ENCODE measurements at places on chromosomes 5 and 9.

- peak; percentile 53 for DNase-seq
These were observed 38.9 kb downstream of the CDH6 start for GRCh38 chr5:31232273-31232888.

DNA sequence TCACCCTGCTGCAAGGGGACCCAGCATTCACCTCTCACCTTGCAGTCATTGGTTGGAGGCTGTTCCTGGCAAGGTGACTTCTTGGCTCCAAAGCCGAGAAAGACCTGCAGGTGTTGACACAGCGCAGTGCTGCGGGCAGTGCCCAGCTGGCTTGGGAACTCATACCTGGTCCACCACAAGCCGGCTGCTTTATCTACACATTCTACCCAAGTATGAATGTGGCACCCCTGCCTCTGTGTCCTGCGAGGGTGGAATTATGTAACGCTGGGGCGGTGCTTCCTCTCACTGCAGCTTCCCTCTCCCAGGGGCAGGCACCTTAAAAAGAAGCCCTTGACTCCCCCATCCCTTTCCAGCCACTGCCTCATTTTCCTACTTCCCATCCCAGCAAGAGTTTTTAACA, 2.5 kb upstream of the ZMYND19 start:
- DNase-seq: no peak

GRCh38 chr5:61362796-61363368, 30.8 kb downstream of the ZSWIM6 start:
- DNase-seq: no peak

DNA sequence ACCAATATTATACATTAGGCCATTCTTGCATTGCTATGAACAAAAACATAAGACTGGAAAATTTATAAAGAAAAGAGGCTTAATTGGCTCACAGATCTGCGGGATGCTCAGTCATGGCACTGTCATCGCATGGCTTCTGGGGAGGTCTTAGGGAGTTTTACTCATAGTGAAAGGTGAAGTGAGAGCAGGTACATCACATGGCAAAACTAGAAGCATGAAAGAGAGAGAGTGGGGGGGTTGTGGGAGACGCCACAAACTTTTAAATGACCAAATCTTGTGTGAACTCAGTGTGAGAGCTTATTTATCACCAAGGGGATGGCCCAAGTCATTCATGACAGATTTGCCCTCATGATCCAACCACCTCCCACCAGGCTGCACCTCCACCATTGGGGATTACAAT, 398.3 kb upstream of the EDIL3 start:
- no peak for DNase-seq

GRCh38 chr5:58760222-58760621, 177.3 kb downstream of the RAB3C start:
- peak; percentile 30 for DNase-seq

DNA sequence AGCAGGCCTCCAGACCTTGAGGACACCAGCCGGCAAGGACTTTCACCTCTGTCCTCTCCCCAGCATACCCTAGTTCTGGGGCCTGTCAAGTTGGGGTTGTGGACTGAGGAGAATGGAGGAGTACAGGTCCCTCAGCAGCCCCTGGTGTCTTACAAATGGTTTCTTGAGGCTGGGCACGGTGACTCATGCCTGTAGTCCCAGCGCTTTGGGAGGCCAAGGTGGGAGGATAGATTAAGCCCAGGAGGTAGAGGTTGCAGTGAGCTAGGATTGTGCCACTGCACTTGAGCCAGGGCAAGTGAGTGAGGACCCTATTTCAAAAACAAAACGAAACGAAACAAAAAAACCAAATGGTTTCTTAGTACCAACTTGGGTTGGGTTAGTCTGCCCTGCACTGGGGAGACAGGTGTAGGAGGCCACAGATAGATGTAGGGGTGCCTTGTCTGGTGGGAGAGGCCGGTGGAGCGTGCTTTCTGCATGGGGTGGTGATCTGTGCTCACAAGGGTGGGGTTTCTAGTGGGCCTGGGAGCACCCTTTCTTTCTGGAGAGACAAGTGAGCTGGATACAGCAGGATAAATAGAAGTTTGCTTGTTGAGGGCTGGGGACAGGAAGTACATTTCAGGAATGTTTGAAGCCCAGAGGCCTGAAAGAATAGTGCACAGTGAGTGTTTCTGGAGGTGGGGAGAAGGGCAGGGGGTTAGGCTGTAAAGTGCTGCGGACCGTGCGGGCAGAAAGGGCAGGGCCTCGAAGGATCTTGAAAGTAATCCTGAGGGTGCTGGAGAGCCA, 37.7 kb upstream of the PSD2 start:
- no peak for DNase-seq

- DNase-seq: no peak
These were observed 352.0 kb downstream of the PARP8 start for GRCh38 chr5:51018423-51018822.

- DNase-seq: no peak
These were observed 68.9 kb downstream of the HSD17B4 start for GRCh38 chr5:119521232-119521631.

- DNase-seq: no peak
These were observed 476.0 kb downstream of the ZSWIM6 start for GRCh38 chr5:61808091-61808490.

DNA sequence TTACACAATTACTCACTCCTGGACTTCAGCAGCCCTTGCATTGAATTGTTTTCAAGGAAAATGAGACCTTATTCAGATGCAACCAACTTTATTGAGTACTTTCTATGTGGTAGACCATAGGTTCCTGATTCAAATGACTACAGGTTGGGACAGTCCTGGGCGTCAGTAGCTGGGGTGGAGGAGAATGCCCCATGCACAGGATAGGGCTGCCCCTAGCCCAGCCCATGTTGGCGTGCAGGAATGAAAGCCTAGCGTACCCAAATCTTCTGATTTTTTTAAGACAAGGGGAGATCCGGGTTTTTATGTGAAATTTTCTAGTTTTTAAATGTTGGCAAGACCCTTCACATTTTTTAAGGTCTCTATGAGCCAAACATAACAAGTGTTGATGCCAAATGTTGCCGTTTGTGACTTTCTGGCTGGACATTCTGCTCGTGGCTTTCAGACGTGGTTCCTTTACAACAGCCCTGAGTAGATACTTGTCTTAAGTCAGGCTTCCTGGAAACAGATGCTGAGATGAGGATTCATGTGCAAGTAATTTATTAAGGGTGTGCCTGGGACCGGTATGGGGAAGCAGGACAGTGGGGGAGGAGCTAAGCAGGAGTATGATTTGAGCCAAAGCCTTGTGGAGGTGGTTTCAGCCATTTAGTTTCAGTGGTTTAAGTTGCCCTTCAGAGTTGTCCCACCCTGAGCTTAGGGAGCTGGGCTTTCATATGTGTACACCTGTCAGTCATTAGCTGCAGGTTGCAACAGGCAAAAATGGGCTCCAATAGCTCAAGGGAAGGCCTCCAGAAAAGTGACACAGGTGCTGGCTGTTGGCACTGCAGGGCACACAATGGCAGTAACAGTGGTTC, 154.1 kb downstream of the NTRK2 start:
- DNase-seq: no peak

DNA sequence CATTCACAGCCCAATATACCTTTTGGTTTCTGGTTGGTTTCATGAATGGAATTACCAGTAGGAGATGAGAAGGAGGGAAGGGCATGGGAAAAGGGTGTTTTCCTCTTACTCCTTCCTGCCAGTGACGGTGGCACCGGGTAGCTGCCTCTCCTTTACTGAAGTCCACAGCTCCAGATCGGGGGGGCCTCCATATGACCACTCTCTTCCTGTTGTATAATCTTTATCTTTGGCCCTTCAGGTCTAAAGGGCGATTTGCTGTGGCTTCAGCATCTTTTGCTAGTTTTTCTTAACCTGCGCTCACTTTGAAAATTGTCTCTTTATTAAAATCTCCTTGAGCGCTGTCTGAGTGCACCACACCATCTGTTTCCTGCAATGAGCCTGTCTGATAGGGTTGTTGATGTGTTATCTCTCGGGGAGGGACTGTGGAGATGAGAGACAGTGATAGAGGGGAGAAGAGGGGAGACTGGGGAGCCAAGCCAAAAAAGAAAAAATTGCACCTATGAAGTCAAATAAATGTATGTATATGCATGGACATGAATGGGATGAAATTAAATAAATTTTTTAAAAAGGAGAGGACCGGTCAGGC, 449.3 kb upstream of the KLF4 start:
- DNase-seq: no peak

DNA sequence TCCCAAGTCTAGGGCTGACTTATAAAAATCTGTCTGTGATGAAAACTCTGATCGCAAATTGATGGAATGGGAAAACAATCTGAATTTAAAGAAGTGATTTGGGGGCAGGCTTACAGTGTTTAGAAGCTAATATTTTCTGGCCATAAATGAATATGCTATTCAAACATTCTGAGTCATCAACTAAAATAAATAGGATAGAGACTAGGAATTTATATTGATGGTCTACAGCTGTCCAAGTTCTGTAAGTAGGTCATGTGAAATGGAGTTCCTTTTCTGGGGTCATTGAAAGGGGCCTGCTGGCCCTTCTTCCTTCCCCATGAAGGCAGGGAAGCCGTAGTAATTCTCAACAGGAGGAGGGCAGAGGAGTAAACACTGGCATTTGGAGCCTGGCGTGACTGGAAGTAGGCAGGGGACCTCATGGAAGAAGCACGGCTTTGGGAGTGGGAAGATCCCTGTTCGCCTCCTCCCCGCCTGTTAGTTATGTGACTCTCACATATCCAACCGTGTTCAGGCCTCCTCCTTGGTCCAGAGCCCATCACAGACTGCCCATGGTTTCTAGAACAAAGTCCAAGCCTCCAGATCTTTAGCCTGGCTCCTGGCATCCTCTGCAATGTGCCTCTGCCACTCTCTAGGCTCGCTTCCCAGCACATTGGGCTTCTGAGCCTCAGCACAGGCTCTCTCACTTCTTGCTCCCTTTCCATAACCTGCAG, 31.7 kb downstream of the ALG2 start:
- no peak for DNase-seq

DNA sequence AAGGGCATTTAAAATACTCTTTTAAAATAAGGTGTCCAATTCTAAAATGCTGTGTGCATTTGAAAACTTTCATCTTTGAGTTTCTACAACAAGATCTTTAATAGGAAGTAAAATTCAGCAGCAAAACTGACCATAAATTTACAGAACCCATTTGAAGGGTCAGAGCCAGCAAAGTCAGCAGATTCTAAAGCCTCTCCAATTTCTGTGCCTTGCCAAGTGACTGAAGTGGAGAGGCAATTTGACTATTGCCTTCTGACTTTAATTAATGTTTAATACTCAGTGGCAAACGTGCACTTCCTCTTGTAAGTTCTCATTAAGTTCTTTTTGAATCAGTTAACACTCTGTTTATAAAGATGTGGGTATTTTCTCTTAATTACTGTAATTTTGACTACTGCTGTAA, 155.2 kb downstream of the BAAT start:
- DNase-seq: no peak

DNA sequence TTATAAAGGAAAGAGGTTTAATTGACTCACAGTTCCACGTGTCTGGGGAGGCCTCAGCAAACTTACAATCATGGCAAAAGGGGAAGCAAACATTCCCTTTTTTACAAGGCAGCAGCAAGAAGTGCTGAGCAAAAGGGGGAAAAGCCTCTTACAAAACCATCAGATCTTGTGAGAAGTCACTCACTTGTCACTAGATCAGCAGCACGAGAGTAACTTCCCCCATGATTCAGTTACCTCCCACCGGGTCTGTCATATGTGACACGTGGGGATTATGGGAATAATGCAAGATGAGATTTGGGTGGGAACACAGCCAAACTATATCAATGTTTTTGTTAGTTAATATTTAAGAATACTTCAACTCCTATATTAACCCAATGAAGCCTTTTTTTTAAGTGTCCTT, 275.2 kb upstream of the CDH9 start:
- DNase-seq: peak; percentile 5

DNA sequence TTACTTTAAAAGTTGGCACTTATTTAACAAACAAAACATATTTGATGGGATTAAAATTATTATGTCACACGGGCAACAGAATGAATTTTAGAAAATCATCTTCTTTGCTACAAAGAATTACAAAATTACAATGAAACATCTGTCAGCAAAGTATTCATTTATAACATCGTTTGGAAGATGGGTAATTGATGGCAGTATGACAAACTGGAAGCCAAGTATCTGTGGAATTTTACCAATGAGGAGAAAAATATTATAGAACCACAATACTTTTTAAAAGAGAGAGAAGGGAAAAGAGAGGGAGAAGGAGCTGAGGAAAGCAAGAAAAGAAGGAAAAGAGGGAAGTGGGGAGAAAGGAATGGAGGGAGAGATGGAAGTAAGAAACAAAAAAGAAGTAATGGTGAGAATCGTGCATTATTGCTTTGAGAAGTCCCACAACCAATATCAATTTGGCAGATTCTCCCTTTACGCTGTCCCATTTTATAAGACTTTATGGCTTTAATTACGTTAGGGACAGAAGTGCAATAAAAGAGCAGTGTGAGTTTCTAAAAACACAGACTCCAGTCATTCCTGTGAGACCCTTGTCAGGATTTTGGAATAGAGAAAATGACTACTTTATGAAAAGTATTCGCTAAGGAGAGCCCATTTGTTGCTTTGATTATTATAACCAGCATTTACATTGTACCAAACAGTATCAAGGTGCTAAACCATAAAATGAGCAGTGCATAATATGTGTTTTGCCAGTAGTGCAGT, 76.7 kb downstream of the LURAP1L start:
- no peak for DNase-seq

- DNase-seq: no peak
These were observed 200.0 kb downstream of the MELK start for GRCh38 chr9:36772449-36773403.

- peak; percentile 19 for DNase-seq
These were observed 83.8 kb downstream of the DAB2IP start for GRCh38 chr9:121735065-121735792.

DNA sequence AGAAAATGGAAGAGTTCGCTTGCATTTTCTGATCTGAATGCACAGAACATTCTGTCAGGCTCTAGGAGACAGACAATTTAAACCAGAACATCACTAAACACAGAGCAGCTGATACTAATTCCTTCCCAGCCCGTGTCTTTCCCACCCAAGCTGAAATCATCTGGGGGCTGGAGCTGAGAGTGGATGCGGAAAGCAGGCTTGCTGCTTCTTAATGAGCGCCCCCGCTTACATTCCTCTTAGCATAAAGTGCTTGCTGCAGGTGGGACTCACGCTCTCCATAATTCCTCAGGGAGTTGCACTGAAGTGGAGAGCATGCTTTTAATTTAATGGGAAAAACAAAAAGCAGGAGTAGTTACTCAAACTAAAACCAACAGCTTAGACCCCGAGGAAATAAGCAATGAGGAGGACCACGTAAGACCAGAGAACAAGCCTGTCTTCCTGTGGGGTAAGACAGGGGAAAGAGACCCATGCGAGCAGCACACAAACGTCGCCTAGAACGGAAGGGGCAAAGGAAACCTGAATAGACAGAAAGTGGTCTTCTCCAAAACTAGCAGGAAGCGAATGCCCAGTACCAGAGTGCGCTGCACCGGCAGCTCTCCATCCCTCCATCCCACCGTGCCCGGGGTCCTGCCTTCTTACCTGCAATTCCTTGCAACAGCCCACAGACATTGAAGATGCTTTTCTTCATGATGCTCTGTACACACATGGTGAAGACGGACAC, 139.3 kb downstream of the LHFPL2 start:
- DNase-seq: no peak

GRCh38 chr5:54881286-54882005, 103.9 kb downstream of the ESM1 start:
- DNase-seq: no peak
